Right forelimb (tissue), 1 donor: ENCODE measurements at places on chromosomes 3 and 15.
A peak's percentile ranks its signal among the peaks of the same experiment; 100 is the strongest.

- peak; percentile 71 for DNase-seq
Observed at GRCh38 chr15:71357321-71357732, 242.1 kb downstream of the THSD4 start.

DNA sequence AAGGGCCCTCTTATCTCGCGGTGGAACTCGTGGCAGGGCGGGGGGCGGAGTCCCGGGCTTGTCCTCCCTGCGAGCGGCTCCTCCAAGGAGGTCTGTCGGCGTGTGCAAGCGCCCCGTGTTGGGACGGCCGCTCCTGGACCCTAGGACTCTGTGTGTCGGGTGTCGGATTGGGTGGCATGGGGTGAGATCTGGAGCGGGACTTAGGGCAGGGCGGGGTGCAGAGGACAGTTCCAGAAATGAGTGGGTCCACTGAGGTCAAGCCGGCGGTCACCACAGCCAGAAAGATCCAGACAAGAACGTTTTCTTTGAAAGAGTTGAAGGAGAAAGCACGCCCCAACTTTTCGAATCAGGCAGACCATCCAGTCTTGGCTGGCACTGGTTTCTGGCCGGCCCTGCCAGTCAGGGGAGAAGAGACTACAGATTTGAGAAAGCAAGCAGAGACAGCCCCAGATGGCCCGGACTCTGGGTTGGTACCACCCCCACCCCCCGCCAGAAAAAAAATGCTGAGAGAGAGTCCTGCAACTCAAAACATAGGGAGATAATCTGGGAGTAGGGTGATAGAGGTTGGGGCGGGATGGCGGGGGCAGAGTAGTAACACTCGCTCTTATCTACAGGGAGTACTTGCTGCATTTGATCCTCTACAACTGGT lies 784 bp upstream of the CISH start:
- DNase-seq, result no peak

GRCh38 chr3:114456742-114457141 lies 162.9 kb downstream of the TIGIT start:
- DNase-seq, result no peak

- DNase-seq, result peak; percentile 5
Observed at GRCh38 chr15:66897971-66898370, 167.4 kb upstream of the SMAD3 start.

DNA sequence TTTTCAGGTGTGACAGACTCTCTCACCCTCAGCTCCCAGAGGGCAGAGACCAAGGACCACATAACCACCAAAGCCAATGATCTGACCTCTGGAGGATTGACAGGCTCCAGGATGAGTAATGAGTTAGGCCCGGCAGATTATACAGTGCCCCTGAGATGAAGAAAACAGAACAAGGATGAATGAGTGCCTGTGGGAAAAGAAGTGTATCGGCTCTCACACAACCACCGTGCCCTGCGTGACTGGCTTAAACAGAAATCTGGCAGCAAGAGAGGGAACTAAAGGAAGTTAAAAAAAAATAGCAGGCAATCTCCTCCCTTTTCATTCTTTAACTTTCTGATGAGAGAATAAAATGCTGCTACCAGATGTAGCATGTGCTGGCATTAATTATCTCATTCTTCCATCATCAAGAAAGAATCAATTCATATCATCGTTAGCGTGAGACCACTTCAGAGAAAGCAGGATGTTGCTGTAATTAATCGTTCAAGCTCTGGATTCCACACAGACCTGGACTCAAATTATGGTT lies 227.5 kb upstream of the COL8A1 start:
- no peak for DNase-seq

DNA sequence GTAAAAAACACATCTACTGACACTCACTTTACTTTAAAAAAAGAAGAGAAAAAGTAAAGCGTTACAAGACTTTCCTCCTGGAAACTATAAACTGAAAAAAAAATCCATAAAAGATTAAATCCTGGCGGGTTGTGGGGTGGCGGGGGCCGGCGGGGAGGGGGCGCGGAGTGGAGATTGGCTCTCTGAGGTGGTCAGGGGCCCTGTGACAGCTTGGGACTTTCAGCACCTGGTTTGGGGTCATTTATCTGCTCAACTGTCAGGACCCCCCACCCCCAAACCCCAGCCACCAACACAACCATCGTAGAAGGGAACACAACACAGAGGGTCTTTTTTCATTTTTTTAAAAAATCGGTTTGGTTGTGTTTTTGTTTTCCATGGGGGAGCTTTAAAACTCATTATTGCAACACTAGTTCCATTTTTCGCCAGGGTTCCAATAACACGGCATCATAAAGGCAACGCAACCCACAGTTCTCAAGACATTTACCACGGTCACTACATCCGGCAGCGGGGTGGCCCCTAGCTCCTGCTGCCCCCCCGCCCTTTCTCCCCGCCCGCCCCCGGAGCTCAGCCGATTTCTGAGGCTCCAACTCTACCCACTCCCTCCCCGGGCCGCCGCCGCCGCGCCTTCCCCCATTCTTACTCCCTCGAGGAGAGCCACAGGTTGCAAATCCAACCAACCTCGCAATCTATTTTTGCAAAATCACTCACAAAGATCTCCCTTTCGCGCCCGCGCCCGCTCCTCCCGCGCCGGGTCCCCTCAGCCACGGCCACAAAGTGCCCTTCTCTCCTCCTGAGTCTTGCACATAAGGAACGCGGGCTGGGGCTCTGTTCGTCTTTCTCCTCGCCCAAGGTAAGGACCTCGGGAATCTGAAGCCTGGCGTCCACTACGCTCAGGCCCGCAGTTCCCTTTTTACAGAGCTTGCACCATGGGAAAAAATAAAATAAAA lies 1.8 kb downstream of the BCL6 start:
- DNase-seq, result peak; percentile 85

GRCh38 chr15:92365906-92366305 lies 27.8 kb upstream of the ST8SIA2 start:
- DNase-seq, result no peak

GRCh38 chr3:129621626-129622225 lies 15.2 kb upstream of the PLXND1 start:
- DNase-seq, result peak; percentile 27

DNA sequence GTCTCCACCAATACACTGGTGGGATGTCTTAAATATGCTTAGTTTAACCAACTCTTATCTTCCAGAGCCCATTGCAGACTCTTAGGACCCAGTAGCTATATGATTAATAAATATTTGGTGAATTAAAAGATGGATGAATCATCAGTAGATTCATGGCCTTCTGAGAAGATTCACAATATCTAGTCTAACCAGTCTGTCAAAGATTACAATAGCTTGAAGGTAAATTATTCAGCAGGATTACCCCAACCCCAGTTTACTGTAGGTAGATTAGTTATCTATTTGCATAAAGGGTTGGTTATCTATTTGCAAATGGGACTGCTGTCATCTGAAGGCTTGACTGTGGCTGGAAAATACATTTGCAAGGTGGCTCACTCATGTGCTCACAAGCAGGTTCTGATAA lies 239.4 kb upstream of the THRB start:
- no peak for DNase-seq

DNA sequence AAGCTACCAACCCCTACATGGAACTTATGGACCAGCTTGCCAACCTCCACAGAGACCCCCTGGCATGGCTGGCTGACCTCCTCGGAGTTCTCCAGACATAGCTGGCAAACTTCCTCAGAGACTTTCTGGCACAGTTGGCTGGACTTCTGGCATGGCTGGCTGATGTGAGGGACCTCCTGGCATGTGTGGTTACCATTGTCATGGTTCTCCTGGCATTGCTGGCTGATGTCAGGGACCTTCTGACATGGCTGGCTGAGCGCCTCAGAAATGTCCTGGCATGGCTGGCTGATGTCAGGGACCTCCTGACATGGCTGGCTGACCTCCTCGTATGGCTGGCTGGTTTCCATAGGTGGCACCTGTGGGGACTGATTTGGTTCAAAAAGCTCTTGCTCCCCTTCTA lies 17.5 kb downstream of the MAP1A start:
- no peak for DNase-seq

- DNase-seq, result no peak
Observed at GRCh38 chr3:38711321-38711720, 61.8 kb upstream of the SCN5A start.

- peak; percentile 76 for DNase-seq
Observed at GRCh38 chr3:195441992-195442572, 738 bp downstream of the ACAP2 start.

DNA sequence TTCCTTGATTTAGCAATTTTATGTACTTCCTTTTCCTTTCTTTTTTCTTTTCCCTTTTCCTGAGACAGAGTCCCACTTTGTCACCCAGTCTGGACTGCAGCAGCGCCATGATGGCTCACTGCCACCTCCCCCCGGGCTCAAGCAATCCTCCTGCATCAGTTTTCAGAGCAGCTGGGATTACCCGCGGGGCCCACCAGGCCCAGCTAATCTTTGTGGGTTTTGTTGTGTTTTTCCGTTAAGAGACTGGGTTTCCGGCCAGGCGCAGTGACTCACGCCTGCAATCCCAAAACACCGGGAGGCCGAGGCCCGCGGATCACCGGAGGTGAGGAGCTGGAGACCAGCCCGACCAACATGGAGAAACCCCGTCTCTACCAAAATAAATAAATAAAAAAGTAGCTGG lies 17.7 kb downstream of the GOLGA8S start:
- no peak for DNase-seq

- DNase-seq, result no peak
Observed at GRCh38 chr3:192819001-192819569, 91.7 kb upstream of the FGF12 start.

DNA sequence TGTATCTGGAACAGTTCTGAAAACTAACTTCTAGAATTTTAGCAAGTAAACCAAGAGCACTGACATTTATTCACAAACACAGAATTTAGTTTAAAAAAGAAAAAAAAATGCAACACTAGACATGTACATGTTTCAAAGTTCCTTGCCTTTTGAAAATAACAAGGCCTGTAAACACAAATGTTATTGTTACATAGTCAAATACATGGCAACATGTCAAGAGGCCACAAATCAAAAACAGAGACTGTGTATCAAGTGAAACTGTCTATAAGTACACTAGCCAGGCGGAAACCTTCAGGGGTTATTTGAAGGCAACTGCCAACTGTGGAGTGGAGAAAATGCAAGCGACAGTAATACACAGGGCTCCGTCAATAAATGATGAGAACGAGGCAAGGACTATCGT lies 547.6 kb downstream of the FOXP1 start:
- DNase-seq, result no peak

- DNase-seq, result no peak
Observed at GRCh38 chr3:120364821-120365220, 15.7 kb upstream of the LRRC58 start.

- DNase-seq, result no peak
Observed at GRCh38 chr3:24538891-24539290, 44.2 kb upstream of the THRB start.

DNA sequence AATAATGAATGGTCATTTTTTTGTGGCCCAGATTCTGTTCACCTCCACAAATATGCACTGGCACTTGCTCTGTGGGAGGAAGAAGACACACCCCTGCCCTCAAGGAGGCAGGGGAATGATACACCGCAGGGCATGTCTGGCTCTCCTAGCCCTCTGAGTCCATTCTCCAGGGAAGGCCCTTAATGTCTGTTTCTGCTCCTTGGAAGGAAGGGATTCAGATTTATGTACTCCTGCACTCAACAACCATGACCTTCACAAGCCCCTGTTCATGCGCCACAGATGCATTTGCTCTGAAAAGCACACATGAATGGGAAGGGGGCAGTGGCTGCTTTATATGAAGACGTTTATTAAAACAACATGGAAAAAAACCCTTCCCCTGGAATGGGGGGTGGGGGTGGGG lies 333.8 kb downstream of the EPHB1 start:
- no peak for DNase-seq

- no peak for DNase-seq
Observed at GRCh38 chr3:132545471-132545870, 51.6 kb upstream of the ACKR4 start.

DNA sequence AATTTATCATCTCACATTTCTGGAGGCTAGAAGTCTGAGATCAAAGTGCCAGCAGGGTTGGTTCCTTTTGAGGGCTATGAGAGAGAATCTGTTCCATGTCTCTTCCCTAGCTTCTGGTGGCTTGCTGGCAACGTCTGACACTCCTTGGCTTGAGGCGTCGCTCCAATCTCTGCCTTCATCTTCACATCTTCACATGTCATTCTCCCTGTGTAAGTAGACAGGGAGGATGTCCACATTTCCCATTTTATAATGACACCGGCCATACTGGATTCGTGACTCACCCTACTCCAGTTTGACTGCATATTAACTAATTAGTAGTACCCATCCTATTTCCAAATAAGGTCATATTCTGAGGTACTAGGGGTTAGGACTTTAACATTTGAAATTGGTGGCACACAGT lies 17.5 kb upstream of the ARHGAP31 start:
- no peak for DNase-seq

DNA sequence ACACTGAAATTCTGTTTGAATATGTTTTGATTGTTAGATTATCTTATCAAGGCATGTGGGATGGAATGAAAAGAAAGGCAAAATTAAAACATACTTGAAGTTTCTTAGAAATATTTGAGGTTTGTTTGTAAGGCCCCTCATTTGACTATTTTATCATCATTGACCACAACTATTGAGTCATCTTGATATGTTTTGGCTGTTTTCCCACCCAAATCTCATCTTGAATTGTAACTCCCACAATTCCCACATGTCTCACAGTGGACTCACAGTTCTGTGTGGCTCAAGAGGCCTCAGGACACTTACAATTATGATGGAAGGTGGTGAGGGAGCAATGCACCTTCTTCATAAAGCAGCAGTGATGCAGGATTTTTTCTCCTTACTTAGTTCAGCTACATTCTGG lies 917.1 kb downstream of the PLOD2 start:
- no peak for DNase-seq

DNA sequence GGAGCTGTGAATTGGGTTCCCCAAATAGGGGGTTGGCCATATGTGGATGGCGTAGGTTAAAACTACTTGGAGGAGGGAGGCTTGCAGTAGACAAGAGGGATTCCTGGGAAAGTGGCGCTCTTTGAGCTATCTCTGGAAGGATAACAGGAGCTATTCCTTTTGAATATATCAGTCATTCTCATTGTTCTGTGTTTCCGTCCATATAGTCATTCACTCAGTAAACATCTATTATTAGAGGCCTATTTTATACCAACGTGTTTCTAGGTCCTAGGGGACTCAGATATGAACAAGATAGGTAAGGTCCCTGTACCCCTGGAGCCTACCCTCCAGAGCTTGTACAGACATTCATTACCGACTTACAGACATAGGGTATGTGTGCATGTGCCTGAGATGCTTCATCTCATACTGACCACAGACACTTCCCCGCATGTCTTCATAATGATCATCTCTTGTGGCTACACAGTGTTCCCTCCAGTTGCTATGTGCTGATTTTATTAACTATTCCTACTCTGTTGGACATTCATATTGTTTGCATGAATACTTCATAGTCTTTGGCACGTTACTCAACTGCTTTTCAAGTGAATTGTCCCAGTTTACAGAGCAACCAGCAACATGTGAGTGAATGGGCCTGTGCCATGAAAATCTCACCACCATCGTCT lies 55.8 kb upstream of the VILL start:
- DNase-seq, result no peak

- no peak for DNase-seq
Observed at GRCh38 chr3:53199834-53200233, 38.8 kb downstream of the PRKCD start.

- DNase-seq, result no peak
Observed at GRCh38 chr15:59174151-59174834, 32.4 kb upstream of the LDHAL6B start.
